ENCODE measurements at places on chromosomes 7 and 10. TPM values are rescaled to one million over a fixed set of nuclear protein-coding genes. Genes with fewer than 3 reads are reported as not detected.

The TMEM140 gene
- 1.1 TPM for total RNA-seq

The PLCE1 gene
- total RNA-seq = 6.7 TPM

The HUS1 gene
- total RNA-seq = 18.0 TPM

The PRR15 gene
- total RNA-seq = 3.8 TPM

The GPRIN2 gene
- 40.5 TPM for total RNA-seq

Measured in A549 treated with Mapracorat at 1 μM for 4 hours (cell line).